ENCODE measurements at places on chromosomes 3 and 15.

GRCh38 chr15:39364721-39365120, 216.2 kb upstream of the THBS1 start:
- DNase-seq, result no peak

GRCh38 chr3:70829092-70829491, 516.7 kb upstream of the MDFIC2 start:
- no peak for DNase-seq

DNA sequence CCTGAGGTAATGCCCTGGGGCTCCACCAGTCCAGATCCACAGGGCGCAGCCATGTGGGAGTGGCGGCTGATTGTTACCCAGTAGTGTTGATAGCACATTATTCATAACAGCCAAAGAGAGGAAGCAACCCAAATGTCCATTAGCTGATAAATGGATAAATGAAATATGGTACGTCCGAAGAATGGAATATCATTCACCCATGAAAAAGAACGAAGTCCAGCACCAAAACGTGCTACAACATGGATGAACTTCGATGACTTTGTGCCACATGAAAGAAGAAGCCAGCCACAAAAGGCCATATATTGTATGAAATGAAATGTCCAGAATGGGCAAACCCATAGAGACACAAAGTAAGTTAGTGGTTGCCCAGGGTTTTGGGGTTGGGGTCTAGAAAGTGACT, 6.4 kb downstream of the SMAD6 start:
- DNase-seq, result no peak

- DNase-seq, result no peak
Measured at GRCh38 chr3:48069339-48069738, 53.1 kb upstream of the MAP4 start.

- DNase-seq, result peak; percentile 29
Measured at GRCh38 chr15:64247906-64248541, 85.2 kb upstream of the PPIB start.

DNA sequence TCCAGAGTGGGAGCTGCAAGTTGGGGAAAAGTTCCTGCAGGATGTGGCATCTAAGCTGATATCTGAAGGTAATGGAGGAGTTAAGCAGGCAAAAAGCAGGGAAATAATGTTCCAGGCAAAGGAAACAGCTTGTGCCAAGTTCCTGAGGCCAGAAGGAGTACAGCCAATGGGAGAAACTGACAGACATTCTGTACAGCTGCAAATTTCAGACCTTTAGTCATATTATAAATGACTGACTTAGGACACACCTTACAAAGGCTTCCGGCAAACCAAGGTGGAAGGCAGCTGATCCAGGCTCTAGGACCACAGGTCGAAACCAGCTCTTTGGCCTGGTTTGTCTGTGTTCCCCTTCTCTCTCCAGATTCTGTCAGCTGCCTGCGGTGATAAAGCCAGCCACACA, 9.3 kb downstream of the WWTR1 start:
- DNase-seq, result no peak

DNA sequence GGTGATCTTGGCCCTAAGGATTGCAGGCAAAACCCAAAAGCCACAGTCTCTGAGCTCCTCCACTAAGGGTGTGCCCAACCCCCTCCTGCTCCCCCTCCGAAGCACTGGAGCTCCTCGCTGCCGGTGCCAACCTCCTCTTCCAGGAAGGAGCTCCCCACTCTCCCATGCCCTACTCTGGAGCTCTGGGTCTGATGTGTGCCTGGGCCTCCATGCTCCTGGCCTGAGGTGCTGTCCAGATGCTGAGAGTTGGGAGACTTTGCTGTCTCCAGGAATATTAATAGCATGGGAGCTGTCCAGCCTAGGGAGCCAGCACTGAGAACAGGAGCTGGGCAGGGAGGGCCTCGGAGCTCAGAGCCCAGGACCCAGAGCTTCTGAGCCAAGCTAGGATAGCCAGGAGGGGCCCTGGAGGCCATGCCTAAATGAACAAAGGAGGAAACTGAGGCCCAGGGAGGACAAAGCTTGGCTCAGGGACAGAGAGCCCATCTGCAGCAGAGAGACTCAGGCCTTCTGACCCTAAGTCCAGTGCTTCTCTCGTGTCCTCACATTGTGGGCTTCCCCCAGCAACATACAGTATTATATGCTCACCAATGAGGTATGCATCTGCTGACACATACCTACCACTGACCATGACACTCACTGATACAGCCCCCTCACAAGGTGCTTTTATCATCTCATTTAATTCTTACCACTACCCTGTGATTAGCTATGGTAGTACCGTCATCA, 36.9 kb upstream of the HERC1 start:
- peak; percentile 57 for DNase-seq

DNA sequence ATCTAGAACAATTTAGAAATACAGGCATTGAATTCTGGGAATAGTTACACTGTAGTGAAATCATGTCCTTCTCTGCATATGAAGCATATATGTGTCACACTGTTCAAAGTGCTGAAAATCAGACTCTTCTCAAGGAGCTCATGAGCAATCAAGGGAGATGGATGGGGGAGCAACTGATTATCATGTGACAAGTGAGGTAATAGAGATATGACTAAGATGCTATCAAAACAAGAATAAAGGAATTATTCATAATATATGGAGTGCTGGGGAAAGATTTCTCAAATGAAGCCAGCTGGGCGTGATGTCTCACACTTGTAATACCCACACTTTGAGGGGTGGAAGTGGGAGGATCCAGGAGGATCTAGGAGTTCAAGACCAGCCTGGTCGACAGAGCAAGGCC, 74.9 kb upstream of the CHRNB4 start:
- DNase-seq, result no peak

DNA sequence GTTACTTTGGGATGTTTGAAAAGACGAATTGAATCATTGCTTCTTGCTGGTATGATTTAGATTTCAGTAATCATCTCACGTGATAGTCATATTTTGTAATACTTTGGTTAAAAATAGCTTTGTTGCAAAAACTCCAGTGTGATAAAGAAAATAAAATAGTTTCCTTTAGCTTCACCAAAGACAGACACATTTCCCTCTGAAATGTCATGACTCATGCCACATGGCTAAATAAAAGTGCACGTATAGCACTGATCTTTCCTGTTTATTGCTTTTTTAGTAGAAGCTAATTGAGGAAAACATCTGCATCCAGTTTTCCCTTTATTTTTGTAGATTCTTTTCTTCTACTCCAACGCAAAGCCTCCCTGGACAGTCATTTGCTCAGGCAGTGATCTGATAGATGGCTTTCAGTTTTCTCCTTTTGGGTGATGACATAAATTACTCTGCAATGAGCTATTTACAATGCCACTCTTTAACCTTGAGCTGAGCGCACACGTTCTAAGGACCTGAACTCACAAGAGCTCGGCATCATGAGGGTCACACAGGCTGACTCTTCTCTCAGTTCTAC, 84.9 kb downstream of the ARNT2 start:
- no peak for DNase-seq

- no peak for DNase-seq
Measured at GRCh38 chr3:112394003-112394640, 61.2 kb downstream of the CD200 start.

GRCh38 chr3:34235096-34235495, 436.7 kb downstream of the PDCD6IP start:
- DNase-seq, result no peak

DNA sequence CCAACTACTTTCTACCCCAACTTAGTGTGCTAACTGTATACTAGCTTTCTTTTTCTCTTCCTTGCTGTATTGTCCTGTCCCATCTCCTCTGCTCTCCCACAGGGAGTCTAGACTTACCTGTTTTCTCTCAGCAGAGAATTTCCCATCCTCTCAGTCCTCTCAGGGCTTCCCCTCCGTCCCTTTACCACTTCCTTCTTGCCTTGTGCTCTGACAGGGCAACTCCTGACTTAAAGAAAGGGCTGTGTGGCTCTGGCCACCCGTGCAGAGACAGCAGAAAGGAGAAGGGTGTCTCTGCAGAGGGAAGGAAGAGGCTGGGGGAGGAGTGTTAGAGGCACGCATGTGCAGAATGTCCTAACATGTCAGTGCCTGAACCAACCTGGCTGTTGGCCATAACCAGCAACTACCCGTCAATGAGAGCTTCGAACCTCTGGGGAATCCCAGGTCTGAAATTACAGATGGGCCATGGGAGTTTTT, at the start of gene GCSAM:
Gene GCSAM (minus strand): TSS at position 274 of the 474 bp plus-strand sequence. CDS start 128 bp downstream, at position 146.
- no peak for DNase-seq

GRCh38 chr3:103437883-103438282, 1003.1 kb downstream of the ZPLD1 start:
- DNase-seq, result no peak

DNA sequence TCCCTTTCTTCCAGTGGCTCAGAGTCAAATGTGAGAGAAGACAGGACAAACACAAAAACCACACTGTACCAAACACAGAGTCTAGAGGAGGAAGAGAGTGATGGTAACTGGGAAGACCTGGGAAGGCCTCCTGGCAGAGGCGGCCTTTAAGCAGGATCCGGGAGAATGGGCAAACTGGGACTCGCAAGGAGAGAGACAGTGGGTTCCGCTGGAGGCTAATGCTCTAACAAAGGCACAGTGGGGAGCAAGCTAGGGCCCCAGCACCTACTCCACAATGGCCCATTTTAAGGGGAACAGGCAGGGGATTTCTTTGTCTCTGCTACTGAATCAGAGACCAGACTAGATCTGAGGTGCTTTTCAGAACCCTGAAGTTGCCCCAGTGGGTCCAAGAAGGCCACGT, 81.4 kb upstream of the HES1 start:
- no peak for DNase-seq

- no peak for DNase-seq
Measured at GRCh38 chr3:183210341-183210740, 42.7 kb upstream of the B3GNT5 start.

- no peak for DNase-seq
Measured at GRCh38 chr15:93213281-93213680, 124.3 kb upstream of the RGMA start.

DNA sequence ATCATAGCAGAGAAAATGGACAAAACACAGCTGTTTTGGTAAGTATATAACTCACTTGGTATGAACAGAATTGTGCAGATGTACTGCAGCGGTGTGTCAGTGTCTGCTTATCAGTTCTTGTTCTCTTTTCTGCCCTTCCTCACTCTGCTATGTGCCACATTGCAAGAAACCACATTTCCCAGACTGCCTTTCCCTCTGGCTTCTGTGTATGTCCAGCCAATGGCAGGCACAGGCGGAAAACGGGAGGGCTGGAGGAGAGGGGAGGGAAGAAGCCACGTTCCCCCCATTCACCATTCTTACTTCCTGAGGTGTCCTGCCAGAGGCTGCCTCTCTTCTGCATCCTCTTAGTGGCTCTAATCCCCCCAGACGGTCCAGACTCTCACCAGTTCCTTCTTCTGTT, 15.4 kb downstream of the HHLA2 start:
- no peak for DNase-seq

DNA sequence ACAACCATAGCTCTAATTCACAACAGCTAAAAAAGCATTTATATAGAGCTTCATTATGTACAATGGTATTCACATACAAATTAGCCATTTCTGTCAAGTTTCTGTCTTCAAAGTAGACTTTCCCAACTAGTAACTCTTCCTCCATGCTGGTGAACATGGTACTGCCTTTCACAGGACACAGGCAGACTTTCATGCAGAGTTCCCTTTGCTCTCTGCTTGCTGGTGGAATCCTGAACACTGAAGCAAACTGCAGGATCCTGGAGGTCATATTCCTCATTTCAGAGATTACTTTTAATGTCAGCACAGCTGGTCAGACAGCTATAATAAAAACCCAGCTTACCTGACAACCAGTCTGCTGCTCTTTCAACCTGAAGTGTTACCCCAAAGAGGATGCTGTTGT, 53.6 kb downstream of the TASOR start:
- no peak for DNase-seq

- DNase-seq, result no peak
Measured at GRCh38 chr3:23685541-23686258, 120.1 kb upstream of the UBE2E1 start.

DNA sequence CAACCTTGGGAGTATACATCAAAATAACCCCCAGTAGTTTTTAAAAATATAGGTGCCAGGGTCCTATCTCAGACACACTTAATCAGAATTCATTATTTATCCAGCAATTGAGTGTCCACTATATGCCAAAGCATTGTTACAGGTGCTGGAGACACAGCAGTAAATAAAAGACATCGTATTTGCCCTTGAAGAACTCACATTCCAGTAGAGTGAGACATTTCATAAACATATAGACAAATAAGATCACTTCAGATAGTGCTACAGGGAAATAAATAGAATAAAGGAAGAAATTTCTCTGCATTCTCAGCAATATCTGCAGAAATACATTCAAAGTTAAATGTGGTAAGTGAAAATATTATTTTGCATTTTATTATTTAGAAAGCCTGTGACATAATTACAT, 34.1 kb upstream of the ANKRD28 start:
- DNase-seq, result no peak

DNA sequence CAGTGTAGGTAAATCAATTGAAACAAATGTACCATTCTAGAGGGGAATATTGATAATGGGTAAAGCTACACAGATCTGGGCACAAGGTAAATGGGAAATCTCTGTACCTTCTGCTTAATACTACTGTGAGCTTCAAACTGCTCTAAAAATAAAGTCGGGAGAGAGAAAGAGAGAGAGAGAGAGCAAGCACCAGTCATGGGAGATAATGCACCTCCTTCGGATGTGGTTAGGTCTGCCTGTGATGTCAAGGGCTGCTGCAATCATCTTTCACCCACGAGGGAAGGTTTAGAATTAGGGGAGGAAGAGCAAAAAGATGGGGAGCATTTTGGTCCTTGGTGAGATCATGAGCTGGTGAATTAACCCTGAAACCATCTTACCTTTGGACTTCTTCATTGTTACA, 219.1 kb downstream of the ZNF385D start:
- DNase-seq, result no peak

GRCh38 chr15:39774688-39775267, 7.9 kb downstream of the FSIP1 start:
- DNase-seq, result no peak

- DNase-seq, result no peak
Measured at GRCh38 chr3:123948449-123948848, 12.6 kb downstream of the CCDC14 start.

- no peak for DNase-seq
Measured at GRCh38 chr3:188342991-188343732, 189.2 kb downstream of the LPP start.

GRCh38 chr3:54120657-54121413, 1.5 kb upstream of the CACNA2D3 start:
- DNase-seq, result no peak

- no peak for DNase-seq
Measured at GRCh38 chr3:20103731-20104130, 63.5 kb downstream of the KAT2B start.

- no peak for DNase-seq
Measured at GRCh38 chr15:33516563-33516962, 205.8 kb downstream of the RYR3 start.

DNA sequence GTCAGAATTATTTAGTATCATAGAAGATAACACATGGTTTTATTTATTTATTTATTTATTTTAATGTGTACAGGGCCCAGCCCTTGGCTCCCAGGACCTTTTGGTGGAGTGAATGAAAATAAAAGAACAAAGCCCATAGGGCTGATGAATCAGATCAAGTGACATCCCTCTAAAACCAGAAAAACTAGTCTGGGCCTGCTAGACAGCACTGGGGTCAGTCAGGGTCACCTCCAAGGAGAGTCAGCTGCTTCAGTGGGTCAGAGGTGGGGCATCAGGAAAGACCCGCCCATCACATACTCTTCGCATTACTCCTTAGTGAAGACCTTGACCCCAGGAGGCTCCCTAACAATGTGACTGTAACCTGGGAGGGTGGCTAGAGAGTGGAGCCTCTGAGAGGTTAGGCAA, 12.8 kb downstream of the PPCDC start:
- DNase-seq, result no peak

GRCh38 chr3:76293856-76294255, 508.5 kb upstream of the ZNF717 start:
- DNase-seq, result no peak

- no peak for DNase-seq
Measured at GRCh38 chr3:131303848-131304247, 77.7 kb upstream of the NUDT16 start.
